GM23338 (cell line): ENCODE measurements at places on chromosomes 11 and 22. TPM values are rescaled to one million over a fixed set of nuclear protein-coding genes. Genes with fewer than 3 reads are reported as not detected.

SERPING1 gene
- total RNA-seq = 40.8 and 42.3 TPM in 2 replicates

KCNA4 gene
- not detected in 2 replicates for total RNA-seq

GRCh38 chr11:106821826-106822225 lies 196.4 kb downstream of the GUCY1A2 start:
- H3K27ac ChIP-seq = no peak overlapping the region
- peaks cover 17% of the 10 kb centered on the region for H3K4me1 ChIP-seq
- no peaks in the 10 kb centered on the region for H3K27me3 ChIP-seq
- no peak overlapping the region for H3K4me3 ChIP-seq
- DNase-seq = no peak
- no peaks in the 10 kb centered on the region for H3K36me3 ChIP-seq

- peaks cover 38% of the 10 kb centered on the region for H3K4me1 ChIP-seq
- H3K4me3 ChIP-seq = no peak overlapping the region
- H3K27ac ChIP-seq = no peak overlapping the region
- no peaks in the 10 kb centered on the region for H3K36me3 ChIP-seq
Observed at GRCh38 chr11:31487848-31488247, 21.6 kb downstream of the IMMP1L start.

DNA sequence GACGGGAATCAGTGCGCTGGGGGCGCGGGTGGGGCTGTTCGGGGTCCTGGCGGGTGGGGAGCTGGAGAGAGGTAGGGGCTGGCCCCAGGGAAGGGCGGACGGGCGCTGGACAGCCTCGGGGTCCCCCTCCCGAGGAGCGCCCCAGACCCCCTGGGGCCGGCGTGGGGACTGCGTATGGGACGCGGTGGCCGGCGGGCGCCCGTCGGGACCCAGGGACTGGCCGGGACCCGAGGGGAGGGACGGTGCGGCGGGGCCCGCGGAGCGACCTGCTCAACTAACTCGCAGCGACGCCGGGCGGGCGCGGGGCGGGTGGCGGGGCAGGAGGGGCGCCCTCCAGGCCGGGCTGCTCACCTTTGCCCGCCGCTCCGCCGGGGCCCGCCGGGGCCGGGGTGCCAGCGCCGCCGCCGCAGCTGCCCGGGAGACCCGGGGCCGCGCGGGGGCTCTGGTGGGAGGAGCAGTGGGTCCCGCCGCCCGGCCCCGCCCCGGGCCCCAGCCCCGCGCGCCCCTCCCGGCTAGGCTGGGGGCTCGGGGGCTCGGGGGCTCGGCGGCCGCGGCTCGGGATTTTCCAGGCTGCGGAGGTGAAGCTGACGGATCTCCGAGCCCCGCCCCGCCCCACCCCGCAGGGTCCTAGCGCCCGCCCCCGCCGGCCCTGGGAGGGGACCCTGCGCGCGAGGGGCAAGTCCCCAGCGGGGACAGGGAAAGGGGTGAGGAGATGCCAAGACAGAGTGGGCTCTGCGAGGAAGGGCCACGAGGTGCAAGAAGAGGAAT lies 12.3 kb downstream of the STARD10 start:
- H3K27ac ChIP-seq = no peak overlapping the region
- H3K36me3 ChIP-seq = no peaks in the 10 kb centered on the region

DNA sequence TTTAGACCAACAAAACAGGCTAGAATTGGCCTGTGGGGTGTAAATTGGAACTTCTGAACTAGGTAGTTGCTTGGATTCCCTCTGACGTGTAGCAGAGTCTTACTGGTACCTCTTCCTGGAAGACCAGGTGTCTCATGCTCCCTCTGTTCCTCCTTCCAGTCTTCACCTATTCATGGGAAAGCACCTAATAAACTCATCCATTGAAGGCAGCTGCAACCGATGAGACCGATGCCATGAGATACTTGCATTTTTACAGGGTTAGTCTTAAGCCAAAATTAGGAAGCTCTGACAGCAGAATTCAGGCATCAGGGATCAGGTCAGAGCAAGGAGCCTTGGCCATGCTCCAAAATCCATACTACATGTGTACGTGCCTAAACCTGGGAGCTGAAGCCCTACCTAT lies 13.2 kb upstream of the HEPHL1 start:
- no peaks in the 10 kb centered on the region for H3K36me3 ChIP-seq
- no peaks in the 10 kb centered on the region for H3K27me3 ChIP-seq
- H3K4me3 ChIP-seq = no peak overlapping the region

GRCh38 chr11:128697645-128698174 lies 3.8 kb downstream of the FLI1 start:
- H3K36me3 ChIP-seq = no peaks in the 10 kb centered on the region
- peaks cover 10% of the 10 kb centered on the region; the same call in 1 of the 2 replicates for H3K4me1 ChIP-seq
- peaks cover 63% of the 10 kb centered on the region for H3K27me3 ChIP-seq
- no peak overlapping the region for H3K4me3 ChIP-seq
- DNase-seq = no peak
- no peak overlapping the region for H3K27ac ChIP-seq

GRCh38 chr11:31529189-31529588 lies 19.6 kb downstream of the ELP4 start:
- DNase-seq = no peak
- H3K4me3 ChIP-seq = no peak overlapping the region
- H3K27ac ChIP-seq = no peak overlapping the region

GRCh38 chr11:1295086-1295485 lies 14.3 kb downstream of the TOLLIP start:
- no peak for DNase-seq
- no peaks in the 10 kb centered on the region for H3K27me3 ChIP-seq
- no peaks in the 10 kb centered on the region for H3K36me3 ChIP-seq
- H3K4me3 ChIP-seq = no peak overlapping the region
- no peak overlapping the region for H3K27ac ChIP-seq

SYT12 gene
- 2.5 and 3.1 TPM in 2 replicates for total RNA-seq

DNA sequence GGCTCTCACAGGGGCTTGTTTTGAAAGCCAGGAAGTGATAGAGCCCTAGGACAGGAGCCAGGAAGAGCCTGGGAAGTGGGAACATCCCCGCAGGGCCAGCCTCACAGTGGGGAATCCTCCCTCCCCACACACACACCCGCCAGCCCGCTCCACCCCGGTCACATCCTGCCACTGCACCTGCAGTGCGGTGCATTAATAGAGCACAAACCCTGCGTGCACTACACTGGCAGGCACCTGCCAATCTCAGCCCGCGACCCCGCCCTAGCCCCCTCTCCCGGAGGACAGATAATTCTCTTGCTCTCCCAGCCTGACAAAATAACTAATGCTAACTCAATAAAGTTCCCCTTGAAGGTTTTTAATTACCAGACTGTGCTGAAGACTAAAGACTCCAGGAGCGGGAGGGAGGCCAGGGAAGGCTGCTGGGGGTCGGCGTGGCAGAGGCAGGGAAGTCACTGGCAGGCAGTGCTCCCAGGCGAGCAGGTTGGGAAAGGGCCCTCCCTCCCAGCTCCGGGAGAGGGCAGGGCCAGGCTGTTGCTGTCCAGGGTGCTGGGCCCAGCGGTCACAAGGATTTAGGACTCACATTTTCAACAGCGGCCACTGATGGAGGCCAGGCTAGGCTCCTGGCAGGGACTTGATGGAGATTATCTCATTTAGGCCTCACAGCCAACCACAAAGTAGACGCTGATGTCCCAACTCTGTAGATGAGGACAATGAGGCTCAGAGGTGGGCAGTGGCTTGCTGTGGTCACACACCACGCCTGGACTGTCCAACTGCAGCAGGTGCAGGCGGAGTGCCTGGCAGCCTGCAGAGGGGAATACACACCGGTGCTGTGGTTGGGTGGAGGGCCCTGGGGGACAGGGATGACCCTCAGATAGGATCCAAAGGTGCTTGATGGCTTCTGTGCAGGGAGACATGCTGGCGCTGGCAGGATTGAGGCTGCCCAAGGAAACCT lies 23.9 kb upstream of the TCF20 start:
- H3K4me1 ChIP-seq = peaks cover 34% of the 10 kb centered on the region; the same call in 1 of the 2 replicates
- no peaks in the 10 kb centered on the region for H3K36me3 ChIP-seq
- no peak overlapping the region for H3K27ac ChIP-seq
- DNase-seq = peak; percentile 92
- 0 out of 2 replicates have a peak overlapping the region, but pooled peaks have one; percentile 20 for H3K4me3 ChIP-seq
- H3K27me3 ChIP-seq = no peaks in the 10 kb centered on the region

DNA sequence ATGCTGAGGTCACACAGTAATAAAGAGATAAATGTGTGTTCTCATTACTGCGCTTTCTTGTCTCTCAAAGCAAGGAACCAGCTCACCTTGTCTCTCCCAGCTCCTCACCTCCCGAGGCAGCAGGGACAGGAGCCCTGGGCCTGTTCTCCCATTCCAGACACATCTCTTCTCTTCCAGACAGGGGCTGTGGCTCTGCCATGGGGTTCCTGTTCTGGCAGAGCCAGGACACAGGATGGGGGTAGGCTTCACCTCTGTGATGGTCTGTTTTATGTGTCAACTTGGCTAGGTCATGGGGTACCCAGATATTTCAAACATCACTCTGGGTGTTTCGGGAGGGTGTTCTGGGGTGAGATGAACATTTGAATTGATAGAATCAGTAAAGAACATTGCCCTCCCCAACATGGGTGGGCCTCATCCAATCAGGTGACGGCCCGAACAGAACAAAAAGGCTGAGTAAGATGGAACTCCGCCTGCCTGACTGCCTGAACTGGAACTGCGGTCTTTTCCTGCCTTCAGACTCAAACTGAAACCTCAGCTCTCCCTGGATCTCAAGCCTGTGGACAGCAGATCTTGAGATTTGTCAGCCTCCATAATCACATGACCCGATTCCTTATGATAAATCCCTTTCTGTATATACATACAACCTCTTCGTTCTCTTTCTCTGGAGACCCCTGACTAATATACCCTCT lies 2.0 kb upstream of the VSIG10L2 start:
- no peak overlapping the region for H3K4me3 ChIP-seq
- no peak overlapping the region for H3K27ac ChIP-seq
- no peaks in the 10 kb centered on the region for H3K36me3 ChIP-seq
- H3K27me3 ChIP-seq = no peaks in the 10 kb centered on the region
- DNase-seq = no peak

MPZL3 gene
- total RNA-seq = 2.9 and 5.7 TPM in 2 replicates

DNA sequence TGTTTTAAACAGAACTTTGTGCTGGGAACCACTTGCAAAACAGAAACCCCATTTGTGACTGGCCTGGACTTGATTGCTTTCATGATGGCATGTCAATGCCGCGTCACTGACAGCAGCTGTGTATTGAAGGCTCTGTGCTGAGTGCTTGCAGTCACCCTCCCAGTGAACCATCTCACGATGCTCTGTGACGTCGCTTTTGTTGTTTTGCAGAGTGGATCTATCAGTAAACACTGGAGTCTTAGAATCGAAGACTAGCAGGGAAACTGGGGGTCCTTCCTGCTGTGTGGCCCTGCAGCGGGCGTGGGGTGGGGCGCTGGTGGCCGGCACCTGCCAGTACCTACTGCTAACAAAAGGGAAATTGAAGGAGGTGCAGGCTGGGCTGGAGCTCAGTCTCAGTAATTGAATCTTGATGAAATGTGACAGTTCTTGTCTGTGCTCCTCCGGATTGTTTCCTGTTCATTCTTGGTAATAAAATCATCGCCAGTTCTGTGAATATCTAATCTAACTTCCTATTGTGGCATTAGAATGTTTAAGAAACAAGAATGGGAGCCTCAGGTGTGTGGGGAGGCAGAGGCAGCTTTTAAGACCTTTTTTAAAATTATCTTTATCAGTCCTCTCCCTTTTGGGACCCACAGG lies 50.5 kb upstream of the PARVG start:
- H3K4me1 ChIP-seq = peaks cover 8% of the 10 kb centered on the region
- no peak overlapping the region for H3K4me3 ChIP-seq
- H3K27ac ChIP-seq = no peak overlapping the region
- no peak for DNase-seq

DNA sequence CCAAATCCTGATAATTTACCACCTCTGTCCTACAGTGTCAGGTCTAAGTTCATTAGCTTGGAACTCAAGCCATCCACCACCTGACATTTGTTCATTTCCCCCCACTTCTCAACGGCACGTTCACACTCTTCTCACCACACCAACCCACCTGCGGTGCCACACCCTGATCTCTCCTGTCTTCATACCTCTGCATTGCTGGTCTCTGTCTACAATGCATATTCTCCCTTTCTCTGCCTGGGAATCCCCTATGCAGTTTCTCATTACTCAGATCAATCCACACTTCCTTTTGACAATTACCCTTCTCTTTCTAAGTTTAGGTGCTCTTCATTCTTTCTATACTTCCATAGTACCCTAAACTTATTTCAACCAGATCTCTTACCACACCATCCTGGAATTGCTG lies 20.4 kb upstream of the EMSY start:
- H3K4me1 ChIP-seq = no peaks in the 10 kb centered on the region
- H3K27me3 ChIP-seq = no peaks in the 10 kb centered on the region
- no peak overlapping the region for H3K27ac ChIP-seq
- no peaks in the 10 kb centered on the region for H3K36me3 ChIP-seq
